ENCODE measurements at places on chromosomes 2 and 18.

- DNase-seq = no peak
Measured at GRCh38 chr18:36912887-36913286, 84.0 kb downstream of the KIAA1328 start.

GRCh38 chr2:228056293-228057097 lies 125.0 kb downstream of the SPHKAP start:
- no peak for DNase-seq

DNA sequence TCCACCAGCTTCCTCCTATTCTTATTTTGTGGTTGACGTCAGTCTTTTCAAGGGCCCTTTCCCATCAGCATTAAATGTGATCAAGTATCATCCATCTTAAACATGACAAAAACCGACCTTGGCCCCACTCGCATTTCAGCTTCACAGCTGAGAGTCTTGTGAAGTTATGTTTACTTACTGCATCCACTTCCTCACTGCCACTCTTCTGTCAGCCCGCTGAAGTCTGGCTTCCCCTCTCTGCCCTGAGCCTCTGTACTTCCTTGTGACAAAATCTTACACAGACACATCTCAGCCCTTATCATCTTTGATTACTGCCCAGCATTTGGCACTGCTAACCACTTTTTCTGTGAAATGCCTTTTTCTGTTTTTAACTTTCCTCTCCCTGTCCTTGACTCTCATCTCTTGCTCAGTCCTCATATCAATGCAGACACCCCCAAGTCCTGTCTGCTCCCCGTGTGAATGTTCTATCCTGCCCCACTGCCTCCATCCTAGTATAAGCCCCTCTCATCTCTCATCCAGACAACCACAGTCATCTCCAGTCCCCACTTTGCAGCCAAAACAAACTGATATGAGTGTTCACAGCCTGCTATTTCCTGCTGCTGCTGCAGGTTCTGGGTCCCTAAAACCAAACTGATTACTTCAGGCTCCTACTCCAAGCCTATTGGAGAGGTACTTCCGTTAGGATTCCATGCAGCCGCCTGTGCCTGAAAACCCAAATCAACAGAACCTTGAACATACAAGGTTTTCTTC lies 31.4 kb downstream of the FOSL2 start:
- no peak for DNase-seq

DNA sequence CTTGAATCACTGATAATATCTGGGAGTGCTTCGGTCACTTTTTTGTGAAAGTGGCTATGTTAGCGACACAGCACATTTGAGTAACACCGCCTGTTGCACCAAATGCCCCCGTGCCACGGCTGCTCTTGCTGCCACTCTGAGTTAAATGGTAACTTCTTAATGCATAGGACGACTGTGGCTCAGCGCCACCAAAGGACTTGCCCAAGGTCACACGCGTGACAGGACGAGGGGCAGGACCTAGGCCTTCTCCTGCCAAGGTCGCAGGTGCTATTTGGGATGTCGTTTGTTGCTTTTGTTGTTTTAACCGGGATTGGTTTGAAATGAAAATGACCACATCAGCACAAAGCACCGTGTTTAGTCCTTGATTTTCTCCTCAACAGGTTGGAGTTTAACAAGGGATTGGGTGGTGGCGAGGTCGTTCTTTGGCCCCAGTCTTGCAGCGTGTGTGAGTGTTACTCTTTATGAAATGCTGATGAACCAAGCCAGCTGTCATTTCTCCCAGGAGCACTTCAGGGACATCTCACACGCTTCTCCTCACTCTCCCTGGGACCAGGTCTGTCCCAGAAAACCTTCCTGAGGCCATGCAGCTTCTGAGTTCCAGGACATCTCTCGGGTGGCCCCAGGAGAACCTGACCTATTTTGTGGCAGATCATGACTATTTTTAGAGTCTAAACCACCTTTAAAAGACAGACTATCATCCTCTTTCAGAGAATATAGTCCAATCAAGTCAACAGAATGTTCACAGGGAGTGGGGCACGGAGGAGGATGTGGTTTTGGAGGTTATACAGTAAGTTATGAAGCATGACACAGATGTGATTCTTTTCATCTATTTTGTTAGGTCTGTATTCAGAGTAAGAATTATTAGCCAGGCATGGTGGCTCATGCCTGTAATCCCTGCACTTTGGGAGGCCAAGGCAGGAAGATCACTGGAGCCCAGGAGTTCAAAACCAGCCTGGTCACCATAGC lies 49.9 kb downstream of the MTCL1 start:
- no peak for DNase-seq

- DNase-seq = peak; percentile 76
Measured at GRCh38 chr2:51795248-51795888, 763.4 kb upstream of the NRXN1 start.

DNA sequence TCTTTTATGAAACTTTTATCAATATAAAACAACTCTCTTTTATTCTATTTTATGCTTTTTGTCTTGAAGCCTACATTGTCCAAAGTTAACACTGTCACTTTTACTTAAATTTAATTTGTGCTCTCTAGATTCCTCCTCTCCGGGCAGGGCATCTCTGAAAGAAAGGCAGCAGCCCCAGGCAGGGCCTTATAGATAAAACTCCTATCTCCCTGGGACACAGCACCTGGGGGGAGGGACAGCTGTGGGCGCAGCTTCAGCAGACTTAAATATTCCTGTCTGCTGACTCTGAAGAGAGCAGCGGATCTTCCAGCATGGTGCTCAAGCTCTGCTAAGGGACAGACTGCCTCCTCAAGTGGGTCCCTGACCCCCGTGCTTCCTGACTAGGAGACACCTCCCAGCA lies 447.7 kb upstream of the FANCL start:
- DNase-seq = no peak

- DNase-seq = no peak
Measured at GRCh38 chr2:207883002-207883780, 113.5 kb upstream of the FZD5 start.

GRCh38 chr18:6236258-6236657 lies 178.5 kb downstream of the L3MBTL4 start:
- DNase-seq = no peak

DNA sequence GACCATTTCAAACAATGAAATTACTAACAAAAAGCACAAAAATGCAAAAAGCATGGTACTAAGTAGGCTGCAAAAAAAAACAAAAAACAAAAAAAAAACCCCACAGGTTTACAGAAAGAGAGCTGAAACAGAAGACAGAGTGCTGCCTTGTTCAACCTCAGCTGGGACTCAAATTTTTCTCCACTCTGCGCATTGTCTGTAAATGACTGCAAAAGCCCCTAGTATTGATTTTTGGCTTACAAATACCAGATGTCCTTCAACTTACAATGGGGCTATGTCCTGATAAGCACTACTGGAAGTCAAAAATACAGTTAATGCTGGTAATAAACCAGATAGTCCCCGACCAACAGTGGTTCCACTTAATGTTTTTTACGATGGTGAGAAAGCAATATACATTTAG lies 42.2 kb downstream of the UBE2E3 start:
- DNase-seq = no peak

GRCh38 chr2:206084439-206084869 lies 1.5 kb downstream of the INO80D start:
- no peak for DNase-seq

- DNase-seq = no peak
Measured at GRCh38 chr2:145194673-145195072, 674.8 kb upstream of the ZEB2 start.

GRCh38 chr18:60147323-60147722 lies 225.3 kb downstream of the MC4R start:
- no peak for DNase-seq

GRCh38 chr2:168208652-168209051 lies 38.7 kb downstream of the STK39 start:
- no peak for DNase-seq

DNA sequence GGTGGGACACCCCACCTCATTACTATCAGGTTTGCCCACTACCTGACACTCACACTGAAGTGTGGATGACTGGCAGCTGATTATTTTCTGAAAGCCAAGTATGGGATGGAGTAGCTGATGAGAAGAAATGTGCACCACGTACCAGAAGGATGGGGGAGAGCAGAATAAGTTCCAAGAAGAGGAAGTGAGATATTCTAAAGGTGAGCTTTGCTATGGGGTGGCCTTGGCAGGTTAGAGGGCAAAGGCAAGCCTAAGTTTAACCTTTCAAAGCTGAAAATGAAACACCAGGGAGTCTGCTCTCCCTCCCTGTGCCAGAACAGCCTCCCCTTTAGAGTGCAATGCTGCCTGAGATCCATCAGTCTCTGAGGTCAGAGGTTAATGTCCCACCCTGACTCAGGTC lies 196.1 kb upstream of the OSR1 start:
- no peak for DNase-seq

DNA sequence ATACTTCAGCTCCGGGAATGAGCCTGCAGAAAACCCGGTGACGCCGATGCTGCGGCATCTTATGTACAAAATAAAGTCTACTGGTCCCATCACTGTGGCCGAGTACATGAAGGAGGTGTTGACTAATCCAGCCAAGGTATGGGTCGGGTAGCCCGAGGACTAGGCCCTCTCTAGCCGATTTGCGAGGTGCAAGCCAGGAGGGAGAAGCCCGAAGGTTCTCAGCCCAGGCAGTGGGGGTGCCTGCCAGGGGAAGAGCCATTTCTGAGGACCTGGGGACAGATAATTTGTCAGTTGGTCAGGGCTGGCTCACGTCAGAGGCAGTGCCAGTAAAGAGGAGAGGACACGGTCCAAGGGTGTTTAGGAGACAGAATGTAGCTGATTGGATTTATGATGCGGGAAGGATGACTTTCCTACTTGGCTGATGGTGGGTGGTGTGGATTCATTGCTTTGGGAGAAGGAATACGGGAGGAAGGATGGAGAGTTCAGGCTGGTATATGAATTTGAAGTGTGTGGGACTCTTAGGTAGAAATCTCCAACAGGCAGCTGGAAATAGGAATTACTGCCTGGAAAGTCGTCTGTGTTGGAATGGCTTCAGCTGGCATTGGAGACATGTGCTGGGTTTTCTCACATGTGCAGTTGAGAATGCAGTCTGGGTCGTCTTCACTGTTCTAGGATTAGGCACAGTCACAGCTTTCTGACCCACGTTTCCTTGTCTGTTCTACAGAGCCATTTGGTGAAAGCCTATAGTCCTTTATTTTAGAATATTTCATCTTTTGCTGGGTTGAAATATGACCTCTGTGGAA lies 874 bp downstream of the NDUFAF7 start:
- no peak for DNase-seq

- no peak for DNase-seq
Measured at GRCh38 chr2:647003-647560, 30.1 kb downstream of the TMEM18 start.

GRCh38 chr2:79552653-79553052 lies 39.8 kb downstream of the CTNNA2 start:
- DNase-seq = no peak

- no peak for DNase-seq
Measured at GRCh38 chr18:55256929-55257289, 297.6 kb upstream of the CCDC68 start.

DNA sequence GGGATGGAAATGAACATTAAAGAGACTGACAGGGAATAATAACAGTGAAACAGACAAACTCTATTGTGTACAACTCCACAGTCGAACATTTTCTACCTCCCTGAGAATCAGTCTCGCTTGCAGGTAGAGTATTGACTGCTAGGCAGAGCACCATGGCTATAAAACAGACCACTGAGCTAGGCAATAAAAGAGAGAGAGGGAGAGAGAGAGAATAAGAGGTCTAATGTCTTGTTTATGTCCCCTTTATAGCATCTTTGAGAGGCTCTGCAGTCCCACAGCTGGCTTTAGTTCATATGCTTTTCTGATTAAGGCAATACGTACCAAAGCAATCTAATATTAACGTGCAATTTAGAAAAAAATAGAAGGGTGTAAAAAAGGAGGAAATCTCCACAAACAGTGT lies 652.6 kb downstream of the NRXN1 start:
- no peak for DNase-seq

GRCh38 chr2:140529706-140530105 lies 1601.1 kb downstream of the LRP1B start:
- no peak for DNase-seq

DNA sequence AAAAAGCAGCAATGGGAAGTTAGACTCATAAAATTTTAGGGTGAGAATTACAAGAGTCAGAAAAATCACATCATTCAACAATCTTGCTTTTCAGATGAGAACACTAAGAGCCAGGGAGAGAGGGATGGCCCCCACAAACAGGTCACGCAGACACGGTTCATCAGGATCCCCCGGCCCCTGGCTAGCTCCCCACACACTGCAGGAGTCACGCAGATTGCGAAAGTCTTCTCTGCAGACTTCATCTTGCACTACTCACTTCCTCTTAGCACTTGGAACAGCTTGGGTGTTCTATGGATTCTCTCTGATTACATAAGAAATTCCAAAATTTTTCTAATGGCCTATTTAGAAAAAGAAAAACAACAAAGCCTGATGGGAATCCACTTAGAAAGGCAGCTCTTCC lies 21.6 kb upstream of the SULT1C2 start:
- no peak for DNase-seq

DNA sequence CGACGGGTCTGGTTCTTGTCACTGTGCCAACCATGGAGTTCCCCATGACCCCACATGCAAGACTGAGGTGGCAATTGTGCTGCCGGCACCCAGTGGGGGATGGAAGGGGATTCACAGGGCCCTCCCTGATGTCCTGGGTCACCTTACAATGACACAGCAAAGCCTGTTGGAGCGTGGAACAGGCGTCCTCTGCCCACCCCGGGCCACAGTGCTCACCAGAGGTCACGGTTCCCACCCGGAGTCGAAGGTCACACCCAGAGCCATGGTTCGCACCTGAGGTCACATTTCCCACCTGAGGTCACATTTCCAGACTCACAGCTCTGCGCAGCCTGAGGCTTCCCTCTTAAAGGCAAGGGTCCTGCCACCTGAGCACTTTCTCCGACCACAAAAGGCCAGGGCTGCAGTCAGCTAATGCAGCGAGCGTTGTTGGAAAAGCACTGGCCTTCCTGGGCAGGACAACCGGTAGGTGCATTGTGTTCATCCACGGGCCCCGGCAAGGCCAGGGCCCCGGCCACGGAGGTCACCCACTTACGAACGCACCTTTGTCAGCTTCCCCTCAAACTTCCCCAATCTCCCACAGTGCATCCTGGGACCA lies 24.0 kb downstream of the KIF1A start:
- DNase-seq = no peak

DNA sequence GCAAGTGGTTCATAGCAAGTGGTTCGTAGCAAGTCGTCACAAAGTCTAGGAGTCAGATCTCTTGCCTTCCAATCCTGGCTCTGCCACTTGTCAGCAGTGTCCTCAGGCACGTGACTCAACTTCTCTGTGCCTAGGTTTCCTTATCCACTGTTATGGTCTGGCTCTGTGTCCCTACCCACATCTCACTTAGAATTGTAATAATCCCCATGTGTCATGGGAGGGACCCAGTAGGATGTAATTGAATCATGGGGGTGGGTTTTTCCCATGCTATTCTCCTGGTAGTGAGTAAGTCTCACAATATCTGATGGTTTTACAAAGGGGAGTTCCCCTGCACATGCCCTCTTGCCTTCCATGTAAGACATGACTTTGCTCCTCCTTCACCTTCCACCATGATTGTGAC lies 51.8 kb upstream of the AP1S3 start:
- no peak for DNase-seq

- DNase-seq = no peak
Measured at GRCh38 chr2:220188031-220188430, 560.6 kb downstream of the SLC4A3 start.

DNA sequence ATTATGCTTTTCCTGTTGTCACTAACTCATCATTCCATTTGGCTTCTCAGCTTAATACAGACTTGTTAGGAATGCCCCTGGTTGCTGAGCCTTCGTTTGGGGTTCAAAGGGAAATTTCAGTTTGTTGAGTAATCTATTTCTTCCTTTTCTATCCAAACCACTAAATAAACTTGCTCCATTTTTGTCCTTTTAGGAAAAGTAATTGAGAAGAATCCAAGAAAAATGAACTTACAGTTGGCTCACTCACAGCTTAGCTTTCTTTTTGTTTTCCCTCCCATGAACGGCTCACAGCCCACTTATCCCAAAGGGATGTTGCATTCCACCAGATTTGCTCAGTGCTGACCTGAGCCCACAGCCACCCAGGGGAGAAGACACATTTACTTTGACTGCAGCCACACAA lies 73.9 kb downstream of the SOX11 start:
- DNase-seq = no peak

Data from retinal pigment epithelial cell (primary cell).